ENCODE measurements at places on chromosomes 5 and 9.
A peak's percentile ranks its signal among the peaks of the same experiment; 100 is the strongest.

DNA sequence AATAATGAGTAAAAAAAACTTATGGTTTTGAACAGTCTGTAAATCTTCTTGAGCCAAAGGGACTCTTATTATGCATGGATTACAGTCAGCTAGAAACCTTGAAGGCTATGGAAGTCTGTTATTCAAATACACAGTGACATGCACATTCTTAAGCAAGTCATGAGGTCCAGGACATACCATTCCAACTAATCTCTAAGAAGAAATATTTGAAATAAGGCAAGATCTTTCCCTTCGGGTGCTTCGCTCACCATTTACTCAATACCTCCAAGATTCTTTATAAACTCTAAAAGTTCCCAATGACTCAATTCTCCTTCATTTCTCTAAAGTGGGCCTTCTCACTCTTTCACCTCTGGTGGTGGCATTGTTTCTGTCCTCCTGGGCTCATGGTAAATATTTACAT, 811.0 kb downstream of the NR2F1-AS1 start:
- no peak for DNase-seq

GRCh38 chr9:19188771-19189170, 41.7 kb upstream of the DENND4C start:
- no peak for DNase-seq

DNA sequence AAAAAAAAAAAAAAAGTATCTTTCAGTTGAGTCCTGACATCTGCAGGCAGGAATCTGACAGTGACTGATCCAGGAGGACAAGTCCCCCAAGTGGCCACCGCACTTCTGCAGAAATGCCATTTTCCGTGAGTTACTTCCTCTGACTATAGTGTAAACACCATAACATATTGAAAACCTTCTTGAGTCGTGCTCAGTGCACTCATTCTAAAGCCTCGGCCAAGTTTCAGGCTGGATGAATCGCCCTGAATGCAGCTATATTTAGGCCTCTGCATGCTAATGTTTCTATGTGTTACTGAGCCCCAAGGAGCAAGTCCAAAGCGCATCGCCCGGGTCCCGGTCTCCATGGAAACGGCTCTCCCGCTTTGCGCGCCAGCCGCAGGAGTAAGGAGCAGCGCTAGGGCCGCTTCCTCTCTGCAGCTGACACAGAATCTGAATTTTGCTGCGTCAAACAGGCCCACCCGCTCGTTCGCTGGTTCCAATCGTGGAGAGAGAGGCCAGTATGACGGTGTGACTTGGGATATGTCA, 335.4 kb downstream of the MSX2 start:
- no peak for DNase-seq

GRCh38 chr5:94670726-94671125, 52.3 kb downstream of the SLF1 start:
- DNase-seq, result no peak

DNA sequence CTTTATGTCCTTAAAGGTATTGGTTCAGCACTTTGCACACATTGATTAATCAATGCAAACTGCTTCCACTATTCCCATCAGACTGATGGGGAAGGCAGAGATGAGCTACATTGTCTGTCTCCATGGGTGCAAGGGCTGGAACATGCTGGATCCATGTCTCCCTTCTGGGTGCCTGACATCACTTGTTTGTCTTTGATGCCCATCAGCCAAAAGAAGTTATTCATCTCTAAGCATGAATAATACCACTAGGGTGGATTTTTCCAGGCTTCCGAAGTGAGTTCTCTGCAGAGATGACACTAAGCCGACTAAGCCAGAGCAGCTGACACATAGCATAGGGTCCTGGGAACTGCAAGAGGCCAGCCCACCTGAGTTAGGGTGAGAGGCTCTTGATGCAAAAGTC, 8.7 kb downstream of the FGF1 start:
- DNase-seq, result no peak

- DNase-seq, result no peak
Measured at GRCh38 chr5:81208904-81209303, 24.2 kb upstream of the CKMT2 start.

GRCh38 chr5:61280761-61281427, 51.2 kb upstream of the ZSWIM6 start:
- DNase-seq, result no peak

- no peak for DNase-seq
Measured at GRCh38 chr9:128393145-128393775, 22.1 kb downstream of the URM1 start.

- DNase-seq, result no peak
Measured at GRCh38 chr9:129456549-129457324, 164.2 kb downstream of the C9orf50 start.

- DNase-seq, result no peak
Measured at GRCh38 chr5:2015961-2016360, 133.2 kb upstream of the IRX4 start.

DNA sequence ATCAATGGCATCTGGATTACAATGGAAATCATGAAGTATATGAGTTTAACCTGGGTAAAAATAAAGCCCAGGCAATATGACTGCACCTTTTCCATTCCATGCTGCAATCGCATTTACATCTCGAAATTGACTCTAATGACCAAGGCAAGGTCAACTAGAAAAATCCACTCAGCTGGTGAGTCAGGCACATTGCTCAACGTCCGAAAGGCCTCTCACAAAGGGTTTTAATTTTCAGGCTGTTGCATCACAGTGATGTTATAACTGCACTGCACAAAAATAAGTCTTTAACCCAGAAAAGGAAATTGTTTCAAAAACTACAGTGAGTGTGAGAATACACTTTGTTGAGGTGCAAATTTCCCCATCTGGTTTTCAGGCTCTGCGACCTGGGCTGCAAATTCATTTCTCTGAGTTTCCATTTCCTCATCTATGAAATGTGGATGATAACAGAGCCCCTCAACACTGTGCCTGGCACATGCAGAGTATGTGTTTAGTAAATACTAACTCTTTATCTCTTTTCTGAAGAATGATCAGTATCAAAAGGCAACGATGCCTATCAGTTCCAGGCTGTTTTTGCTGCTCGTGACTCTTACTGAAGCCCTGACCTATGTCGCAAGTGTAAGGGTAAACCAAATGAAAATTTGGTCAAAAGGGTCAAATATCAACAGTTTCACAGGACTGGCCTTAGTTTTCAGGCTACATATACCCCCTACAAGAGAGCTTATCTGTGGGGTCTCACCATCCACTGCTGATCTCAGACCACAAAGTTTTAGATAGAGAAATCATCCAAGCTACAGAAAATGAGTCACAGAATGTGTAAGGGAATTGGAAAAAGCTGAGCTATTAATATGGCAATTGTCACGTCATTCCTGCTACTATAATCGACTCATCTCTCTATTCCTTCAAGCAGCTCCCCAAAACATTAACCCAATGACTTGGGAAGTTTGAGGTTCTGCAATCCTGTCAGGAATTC, 4.1 kb downstream of the NFIL3 start:
- peak; percentile 87 for DNase-seq

DNA sequence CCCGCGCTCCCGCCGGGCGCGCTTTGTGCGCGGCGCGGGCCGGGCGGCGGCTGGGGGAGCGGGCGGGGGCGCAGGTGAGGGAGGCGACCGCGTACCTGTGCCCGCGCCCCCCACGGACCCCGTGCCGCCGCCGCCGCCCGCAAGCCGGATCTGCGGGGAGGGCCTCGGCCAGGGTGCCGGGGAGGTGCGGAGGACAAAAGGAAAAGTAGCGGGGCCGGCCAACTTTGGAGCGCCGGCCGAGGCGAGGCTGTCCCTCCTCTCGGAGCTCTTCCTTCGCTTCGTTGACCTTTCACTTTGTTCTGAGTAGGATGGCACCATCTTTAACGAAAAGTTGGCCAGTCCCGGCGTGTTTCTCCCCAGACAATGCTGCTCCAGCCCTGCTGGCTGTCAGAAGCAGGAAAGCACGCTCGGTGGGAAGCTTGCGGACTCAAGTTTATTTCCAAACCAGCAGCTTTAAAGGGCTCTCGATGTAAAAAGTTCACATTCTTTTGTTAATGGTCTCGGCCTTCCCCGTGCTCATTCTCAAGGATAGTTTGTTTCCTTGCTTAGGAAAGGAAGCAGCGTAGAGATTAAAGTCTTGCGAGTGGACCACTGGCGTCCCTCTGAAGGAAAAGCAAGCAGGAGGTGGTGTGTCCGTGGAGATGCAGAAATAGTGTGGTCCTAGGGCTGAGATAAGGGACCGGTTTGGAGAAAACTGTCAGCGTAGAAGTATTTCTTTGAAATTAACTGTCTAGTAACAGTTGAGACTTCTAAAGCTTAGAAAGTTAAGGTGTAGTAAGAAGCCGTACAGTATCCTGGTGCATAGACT, 639 bp downstream of the EHMT1 start:
- no peak for DNase-seq

DNA sequence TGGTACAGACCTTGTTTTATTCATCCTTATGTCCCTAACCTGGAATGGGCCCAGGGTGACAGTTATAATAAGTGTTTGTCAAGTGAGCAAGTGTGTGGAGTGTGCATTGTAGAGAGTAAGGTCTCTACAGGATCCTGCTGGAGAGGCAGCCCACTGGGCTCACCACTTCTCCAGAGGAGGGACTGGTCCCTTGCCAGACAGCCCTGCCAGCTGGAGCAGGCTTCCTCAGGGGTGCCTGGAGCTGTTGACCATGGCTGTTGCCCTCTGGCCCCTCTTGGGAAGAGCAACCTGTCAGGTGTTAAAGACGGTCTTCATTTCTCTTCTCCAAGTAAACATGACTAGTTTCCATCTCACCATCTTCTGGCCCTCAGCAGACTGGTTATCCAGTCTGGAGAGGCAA, 20.0 kb downstream of the IRF1 start:
- DNase-seq, result peak; percentile 9

DNA sequence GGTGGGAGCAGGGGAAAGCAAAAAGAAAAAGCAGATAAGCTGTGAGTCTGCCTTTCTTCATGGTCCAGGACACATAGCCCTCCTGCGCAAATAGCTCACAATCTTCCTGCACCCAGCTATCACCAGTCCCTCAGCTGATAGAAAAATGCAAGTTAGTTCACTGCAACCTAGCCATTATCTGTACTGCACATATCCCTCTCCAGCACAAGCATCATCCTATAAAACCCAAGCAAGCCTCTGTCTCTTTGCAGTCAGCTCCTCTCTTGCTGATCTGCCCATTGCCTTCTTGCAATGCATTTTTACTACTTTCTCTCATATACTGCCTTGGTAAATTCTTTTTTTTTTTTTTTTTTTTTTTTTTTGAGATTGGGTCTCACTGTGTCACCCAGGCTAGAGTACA, 20.0 kb upstream of the MSANTD3 start:
- no peak for DNase-seq

- no peak for DNase-seq
Measured at GRCh38 chr5:116032991-116033390, 719 bp downstream of the ARL14EPL start.

GRCh38 chr5:122896598-122897282, 51.3 kb downstream of the SNX24 start:
- DNase-seq, result no peak

GRCh38 chr5:168214071-168214470, 77.4 kb upstream of the WWC1 start:
- DNase-seq, result no peak

- no peak for DNase-seq
Measured at GRCh38 chr9:36092014-36092413, 44.5 kb upstream of the GLIPR2 start.

DNA sequence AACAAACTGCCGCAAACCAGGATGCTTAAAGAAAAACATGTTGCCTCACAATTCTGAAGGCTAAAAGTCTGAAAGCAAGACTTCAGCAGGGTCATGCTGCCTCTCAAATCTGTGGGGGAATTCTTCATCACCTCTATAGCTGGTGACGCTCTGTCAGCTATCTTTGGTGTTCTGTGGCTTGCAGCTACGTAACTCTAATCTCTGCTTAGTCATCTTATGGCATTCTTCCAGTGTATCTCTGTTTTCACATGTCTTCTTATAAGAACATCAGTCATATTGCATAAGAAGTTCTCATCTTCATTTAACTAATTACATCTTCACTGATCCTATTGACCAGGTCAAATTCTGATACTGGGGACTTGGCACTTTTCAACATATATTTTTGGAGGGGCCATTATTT, 243.0 kb downstream of the CDH10 start:
- no peak for DNase-seq

DNA sequence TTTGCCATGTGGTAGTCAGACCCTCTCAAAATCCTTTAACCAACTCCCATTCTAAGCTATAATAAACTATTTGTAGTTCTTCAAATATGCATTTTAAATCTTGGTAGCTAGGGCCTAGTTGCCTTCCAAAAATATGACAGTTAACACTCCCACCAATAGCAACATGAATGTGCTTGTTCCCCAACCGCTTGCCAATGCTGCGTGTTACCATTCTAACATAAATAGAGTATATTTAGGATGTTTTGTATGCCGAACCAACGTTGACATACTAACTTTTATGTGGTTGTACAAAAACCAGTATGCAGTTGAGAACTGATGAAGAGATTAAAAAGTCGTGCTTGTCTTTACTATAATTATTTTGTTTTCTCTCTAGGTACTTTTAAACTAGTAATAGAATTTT, 9.0 kb downstream of the UBE2B start:
- DNase-seq, result no peak

- DNase-seq, result no peak
Measured at GRCh38 chr5:71573591-71573990, 13.5 kb upstream of the MCCC2 start.

DNA sequence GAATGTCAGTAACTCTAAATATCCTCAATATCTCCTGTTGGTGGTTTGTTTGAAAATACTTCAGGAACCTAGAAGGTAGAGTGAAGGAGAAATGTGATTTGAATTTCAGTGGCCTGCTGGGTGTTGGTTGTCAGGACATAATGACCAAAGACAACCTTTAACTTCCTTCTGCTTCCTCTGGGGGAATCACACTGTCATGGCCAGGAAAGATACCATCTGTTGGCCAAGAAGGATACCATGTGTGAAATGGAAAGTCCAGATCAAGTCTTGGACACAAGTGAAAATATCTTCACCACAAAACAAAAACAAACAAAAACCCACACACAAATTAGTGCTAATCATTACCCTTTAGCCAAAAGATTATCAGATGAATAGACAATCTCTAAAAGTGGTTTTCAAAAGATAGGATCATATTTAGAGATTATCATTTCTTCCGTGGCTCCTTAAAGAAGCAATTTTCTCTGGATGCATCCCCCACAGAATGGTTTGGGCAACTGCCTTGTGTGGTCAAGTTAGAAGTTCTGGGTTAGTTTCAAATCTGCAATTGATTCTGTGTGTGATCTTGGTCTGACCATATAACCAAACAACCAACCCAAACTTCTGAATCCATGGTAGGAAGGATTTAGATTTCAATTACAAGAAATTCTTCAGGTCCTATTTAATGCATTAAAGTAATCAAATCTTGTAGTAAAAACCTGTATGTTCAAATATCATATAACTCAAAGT, 1.6 kb downstream of the C1QTNF3 start:
- DNase-seq, result no peak

GRCh38 chr9:135762921-135763320, 60.9 kb downstream of the KCNT1 start:
- no peak for DNase-seq

GRCh38 chr5:169695025-169695625, 58.0 kb downstream of the DOCK2 start:
- DNase-seq, result no peak

GRCh38 chr9:81529556-81530193, 159.7 kb downstream of the TLE1 start:
- no peak for DNase-seq

DNA sequence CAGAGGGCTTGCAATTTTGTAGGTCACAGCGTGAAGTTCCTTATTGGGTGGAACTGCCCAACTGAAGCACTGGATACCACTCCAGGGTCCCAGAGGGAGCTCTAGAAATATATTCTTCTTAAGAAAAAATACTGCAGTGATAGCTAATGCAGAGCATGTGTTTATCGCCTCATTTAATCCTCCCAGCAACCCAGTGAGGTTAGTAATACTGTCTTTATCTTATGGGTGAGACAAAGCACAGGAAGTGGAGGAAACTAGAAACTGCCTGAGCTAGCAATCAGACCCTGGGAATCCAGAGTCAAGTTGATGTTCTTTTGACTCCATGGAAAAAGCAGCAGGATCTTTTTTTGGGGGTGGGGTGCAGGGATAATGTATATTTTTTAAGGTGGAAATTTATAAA, 153.3 kb downstream of the PJA2 start:
- DNase-seq, result no peak
